Activated T-helper 2 cell treated with anti-CD3 and anti-CD28 coated beads, Interferon-gamma antibody, Interleukin-2, Interleukin-4, amounts not matched to agents 10 μg/mL and 5 μg/mL and 100 μg/mL, durations not matched to agents 14 hours and 24 hours and 36 hours (primary cell): ENCODE measurements at places on chromosomes 11 and 22.

DNA sequence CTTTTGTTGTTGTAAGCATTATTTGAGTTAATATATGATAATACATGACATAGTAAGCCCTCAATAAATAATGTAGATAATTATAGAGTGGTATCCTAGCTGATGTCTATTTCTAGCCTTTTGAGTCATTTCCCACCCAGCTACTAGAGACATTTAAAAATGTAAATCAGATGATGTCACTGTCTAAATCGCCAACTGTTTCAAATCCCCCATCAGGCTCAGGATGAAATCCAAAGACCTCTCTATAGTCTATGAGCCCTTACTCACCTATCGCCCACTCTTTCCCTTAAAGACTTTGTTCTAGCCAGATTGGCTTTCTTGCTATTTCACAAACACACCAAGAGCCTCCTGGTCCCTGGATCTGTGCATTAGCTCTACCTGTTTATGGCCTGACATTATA, 135.4 kb upstream of the PLET1 start:
- DNase-seq, result no peak

- DNase-seq, result no peak
Measured at GRCh38 chr11:15674756-15675155, 560.0 kb downstream of the INSC start.

DNA sequence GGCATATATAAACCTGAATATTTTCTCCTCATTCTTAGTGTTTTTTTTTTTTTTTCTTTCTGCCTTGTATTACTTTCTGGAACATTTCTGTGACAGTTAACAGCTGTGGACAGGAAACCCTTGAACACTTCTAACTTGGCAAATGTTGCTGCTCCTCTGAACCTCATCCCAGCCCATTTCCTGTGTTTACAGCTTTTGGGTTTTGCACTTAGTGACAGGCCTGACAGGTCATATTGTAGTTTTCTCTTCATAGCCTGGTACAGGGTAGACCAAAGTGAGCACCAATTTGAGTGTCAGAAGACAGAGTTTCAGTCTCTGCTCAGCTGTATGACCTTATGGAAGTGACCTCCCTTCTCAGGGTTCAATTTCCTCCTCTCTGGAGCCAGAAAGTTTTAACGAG, 91.6 kb downstream of the STIM1 start:
- DNase-seq, result peak; percentile 61

DNA sequence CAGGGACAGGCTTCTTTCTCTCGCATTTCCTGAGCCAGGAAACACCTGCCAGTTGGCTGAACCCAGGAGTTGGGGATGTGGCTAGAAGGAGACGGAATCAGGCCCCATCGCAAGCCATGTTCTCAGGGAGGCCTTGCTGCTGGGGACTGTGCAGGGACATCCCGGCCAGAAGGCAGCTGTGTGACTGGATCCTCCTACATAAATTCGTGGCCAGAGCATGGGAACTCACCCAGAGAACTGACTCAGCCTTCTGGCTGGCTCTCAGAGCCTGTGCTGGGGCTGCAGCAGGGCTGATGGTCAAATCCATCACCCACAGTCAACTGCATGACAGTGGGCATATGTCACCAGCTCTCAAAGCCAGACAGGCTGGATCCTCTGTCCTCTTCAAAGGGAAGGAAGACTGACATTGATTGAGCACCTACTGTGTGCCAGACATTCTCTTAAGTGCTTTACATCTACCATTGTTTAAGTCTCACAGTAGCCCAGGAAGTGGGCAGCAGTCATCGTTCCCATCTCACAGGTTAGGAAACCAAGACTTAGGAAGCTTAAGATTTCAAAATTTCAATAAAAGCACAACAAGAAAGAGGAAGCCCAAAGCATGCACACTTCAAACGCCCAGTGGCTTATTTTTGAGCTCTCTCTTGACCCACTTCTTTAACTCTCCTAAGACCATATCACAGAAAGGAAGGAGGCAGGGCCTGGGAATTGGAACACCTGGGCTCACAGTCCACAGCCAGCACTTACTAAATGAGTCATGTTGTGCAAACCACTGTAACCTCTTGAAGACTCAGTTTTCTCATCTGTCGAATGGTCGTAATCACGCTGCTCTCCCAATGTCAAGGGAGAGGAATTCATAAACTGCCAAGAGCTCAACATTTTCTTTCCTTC, 30.9 kb upstream of the CACNG2 start:
- DNase-seq, result no peak

GRCh38 chr22:30232716-30233218, 13.8 kb downstream of the LIF start:
- DNase-seq, result no peak

DNA sequence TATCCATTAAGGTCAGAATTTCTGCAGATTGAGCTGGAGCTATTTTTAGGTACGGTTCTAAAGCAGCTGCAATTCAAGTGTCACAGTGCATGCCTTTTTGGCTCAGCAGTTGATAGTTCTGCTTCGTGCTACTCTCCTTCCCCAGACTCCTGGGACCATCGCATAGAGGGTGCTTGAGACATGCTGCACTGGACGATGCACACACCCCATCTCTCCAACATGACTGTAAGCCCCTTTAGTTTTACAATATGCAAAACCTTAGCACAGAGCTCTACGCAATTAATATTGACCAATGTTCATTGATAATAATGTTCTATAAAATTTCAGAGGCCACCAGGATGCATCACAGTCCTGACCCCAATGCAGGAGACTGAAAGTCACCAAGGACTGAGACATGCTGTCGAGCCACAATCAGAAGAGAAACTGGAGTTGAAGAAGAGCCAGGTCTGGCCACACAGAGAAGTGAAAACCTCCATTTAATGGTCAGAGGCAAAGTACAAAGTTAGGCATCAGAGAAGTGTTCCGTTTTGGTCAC, 120.9 kb upstream of the ZC3H12C start:
- DNase-seq, result no peak
